ENCODE measurements at places on chromosomes 5 and 9.
A peak's percentile ranks its signal among the peaks of the same experiment; 100 is the strongest.

- no peak for DNase-seq
Measured at GRCh38 chr5:32074401-32074800, 99.7 kb downstream of the GOLPH3 start.

DNA sequence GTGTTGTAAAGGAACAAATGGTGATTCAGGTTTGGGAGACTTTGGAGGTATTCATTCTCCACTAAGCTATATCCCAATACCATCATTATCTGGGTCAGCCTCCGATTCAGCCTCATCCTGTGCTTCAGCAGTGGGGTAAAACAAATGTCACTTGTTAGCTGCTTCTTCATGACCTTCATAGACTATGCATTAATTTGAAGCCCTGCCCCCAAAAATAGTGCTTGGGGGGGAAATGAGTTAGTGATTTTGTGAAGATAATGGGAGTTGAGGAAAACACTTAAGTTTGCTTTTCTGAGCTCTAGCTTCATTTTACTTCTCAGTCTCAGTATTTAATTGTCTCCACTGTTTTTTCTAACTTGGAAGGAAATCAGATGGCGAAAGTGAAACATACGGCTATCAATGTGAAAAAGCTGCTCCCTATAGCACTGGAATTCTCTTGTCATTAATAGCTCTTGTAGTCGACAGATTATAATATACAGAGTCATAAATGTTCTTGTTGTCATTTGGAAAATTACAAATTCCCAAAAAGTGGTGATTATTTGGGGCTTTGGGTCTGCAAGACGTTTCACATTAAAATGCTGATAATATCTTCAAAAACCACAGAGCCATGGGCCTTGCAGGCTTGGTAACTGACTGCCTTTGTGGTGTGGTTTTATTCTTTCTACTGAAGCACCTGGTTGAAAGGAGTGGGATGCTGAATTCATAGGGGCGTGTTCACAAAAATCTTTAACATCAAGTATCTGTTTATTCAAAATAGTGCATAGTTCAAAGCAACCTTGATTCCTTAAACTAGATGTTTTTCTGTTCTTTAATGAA lies 40.0 kb downstream of the PIK3R1 start:
- no peak for DNase-seq

GRCh38 chr9:109939698-109940342 lies 159.8 kb downstream of the PALM2AKAP2 start:
- DNase-seq: no peak

DNA sequence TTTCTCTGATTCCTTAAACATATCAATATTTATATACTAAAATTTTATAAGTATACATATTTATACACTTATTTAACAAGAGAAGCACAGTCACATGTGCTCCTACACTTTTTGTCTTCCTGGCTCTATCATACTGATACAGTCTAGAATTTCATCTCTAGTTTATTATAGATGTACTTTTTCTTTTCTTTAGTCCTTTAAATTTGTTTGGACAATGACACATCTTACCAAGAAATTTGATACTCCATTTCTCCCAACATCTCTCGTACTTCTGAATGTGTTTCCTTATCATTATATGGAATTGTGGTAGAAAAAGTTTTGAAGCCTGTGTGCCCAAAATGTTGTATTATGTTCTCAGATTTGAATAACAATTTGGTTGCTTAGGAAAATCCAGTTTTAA lies 104.6 kb downstream of the DMRT2 start:
- no peak for DNase-seq

DNA sequence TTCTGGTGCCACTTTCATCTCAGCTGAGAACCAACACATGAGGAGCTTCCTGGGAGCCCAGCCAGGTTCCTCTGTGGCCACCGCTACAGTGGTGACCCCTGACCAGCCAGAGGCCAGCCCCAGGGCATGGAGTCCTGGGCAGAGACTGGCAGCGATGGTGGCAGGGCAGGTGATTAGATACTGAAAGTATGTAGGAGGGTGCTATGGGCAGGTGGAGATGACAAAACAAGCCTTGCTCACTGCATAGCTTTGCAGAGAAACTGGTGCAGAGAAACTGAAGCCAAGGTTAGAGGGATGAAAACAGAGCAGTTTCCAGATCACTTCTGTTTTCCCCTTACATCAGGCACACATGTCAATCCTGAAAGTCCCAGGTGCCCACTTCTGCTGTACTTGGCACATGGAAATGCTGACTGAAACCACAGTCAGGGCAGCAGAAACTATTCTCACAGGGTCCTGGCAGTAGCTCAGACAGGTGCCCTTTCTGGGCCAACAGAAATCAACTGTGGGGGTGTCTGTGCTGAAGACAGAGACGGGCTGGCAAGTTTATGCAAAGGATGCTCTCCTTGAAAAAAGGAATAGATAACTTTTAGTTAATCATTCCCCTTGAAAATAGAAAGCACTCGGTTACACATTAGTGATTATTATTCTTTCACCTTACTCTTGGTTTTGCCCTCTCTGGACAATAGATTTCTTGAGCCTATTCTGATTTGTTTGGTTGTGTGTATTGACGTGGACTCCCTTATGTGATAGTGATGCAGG lies 90.3 kb downstream of the ANKRD55 start:
- DNase-seq: no peak

GRCh38 chr9:113578882-113579282 lies 115.4 kb downstream of the RGS3 start:
- peak; percentile 81 for DNase-seq

Data from CD4-positive, alpha-beta T cell treated with Interleukin-1 beta for 1 hour (primary cell).